ENCODE measurements at places on chromosomes 2 and 18.
A peak's percentile ranks its signal among the peaks of the same experiment; 100 is the strongest.

DNA sequence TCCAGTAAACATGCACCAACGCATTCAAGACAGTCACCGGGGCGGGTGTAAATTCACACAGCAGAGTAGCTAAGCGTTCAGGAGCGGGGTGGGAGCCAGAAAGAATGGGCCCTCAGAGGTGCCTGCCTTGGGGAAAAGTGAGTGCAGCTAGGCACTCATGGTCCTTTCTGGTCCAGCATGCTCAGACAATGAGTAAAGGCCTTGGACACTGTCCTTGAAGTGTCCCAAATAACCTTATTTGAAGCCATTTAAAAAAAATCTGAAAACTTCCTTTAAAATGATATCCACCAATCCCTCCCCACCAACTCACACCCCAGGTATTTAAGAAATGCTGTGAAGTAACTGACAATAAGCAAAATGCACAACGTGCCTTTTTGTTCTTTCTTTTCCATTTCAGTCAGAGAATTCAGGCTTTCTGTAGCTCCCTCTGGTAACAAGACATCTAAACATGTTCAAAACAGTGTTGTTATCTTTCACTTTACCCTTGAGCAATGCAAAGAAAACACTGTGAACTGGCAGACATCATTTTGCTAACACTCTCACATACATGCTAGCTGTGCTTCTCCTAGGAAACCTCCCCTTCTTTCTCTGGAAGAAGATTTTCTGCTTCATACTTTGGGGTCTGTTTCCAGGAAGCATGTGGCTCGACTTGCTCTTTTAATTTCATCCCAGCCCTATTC is 445.1 kb upstream of the SPRED2 start:
- no peak for DNase-seq

GRCh38 chr2:159903443-159904126 is 105.6 kb upstream of the CD302 start:
- no peak for DNase-seq

DNA sequence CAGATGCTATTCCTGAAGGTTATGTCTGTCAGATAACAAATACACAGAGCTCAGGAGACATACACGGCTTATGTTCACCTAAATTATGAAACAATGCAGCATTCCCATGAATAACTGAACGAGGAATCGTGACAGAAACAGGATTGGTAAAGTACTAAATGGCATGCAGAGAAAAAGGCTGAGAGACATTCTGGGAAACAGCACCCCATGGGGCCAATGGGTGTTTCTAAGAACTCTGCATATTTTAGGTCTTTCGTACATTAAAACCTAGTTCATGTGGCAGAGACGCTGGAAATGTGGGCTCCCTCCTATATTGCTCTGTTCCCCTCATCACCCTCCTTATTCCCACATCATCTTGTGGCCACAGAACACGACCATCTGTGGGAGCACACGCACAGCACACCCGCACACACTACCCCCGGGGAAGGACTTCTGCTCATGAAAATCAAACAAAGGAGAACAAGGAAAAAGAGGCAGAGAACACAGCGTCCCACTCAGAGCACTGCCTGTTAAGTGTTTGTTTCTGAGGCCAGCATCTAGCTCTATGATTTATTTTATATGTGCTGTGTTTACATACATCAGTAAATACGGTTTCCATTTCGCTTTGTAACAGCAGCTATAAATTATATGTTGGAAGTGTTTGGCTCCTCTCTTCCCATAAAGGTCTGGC is 143.6 kb downstream of the AFF3 start:
- DNase-seq = no peak

GRCh38 chr2:231167745-231168459 is 30.5 kb upstream of the ARMC9 start:
- DNase-seq = no peak

GRCh38 chr18:59742325-59743111 is 45.3 kb upstream of the CCBE1 start:
- DNase-seq = no peak

GRCh38 chr2:191462370-191462769 is 215.6 kb upstream of the NABP1 start:
- DNase-seq = no peak

DNA sequence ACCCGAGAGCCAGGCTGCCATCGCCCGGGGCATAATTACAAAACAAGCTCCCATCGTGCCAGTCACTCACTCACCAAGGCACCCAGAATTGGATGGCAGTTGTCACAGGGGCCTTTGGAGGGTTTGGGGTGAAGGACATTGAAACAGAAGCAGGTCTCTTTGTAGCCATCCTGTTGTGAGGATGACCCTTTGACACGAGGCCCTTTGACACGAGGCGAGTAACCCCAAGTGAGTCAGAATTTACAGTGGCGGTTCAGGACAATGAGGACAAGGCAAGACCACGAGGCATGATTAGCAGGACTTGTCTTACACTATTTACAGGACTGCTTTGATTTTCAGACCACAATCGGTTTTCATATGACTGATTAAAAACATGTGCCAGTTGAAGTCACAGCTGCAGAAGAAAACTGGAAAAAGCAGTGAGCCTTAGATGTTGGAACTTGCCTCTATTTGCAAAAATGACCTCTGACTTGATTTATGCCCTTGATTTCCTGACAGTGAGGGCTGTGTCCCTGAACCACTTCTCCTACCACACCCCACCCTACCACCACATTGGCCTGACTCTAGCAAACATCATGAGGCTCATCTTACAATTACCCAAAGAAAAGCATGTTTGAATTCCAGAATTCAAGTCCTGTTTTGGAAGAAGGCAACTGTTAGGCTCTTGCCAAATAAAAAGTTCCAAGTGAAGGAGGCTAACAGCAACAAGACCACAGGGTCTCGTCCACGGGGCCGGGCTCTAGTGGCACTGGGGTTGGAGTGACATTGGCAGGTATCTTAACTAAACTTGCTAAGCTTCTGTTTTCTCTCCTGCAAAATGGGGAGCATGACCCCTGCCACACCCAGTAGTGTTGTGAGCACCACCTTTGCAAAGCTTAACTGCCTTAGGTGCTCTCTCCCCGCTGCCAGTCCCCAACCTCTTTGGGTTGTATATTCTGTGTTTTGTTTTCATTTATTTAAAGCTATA is 64.4 kb upstream of the FOSL2 start:
- DNase-seq = no peak

- no peak for DNase-seq
Measured at GRCh38 chr2:46970334-46971288, 55.0 kb upstream of the MCFD2 start.

- DNase-seq = no peak
Measured at GRCh38 chr2:4047961-4048891, 344.9 kb downstream of the DCDC2C start.

GRCh38 chr18:60172030-60172429 is 200.5 kb downstream of the MC4R start:
- DNase-seq = no peak

DNA sequence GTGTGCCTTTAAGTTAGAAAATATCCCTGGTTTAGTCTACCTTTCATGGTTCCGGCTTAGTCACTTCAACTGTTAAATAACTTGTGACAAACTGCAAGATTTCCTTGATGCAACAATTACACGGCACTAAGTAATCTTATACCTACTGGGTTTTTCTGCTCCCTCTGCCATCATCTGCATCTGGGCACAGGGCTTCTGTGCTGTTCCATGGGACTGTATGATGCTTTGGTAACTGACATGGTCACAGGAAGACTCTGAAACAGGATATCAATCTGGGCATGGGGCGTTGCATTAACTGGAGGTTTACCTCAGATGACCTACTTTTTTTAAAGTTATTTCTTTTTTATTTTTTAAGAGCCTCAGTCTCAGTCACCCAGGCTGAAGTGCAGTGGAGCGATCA is 365.4 kb downstream of the SS18 start:
- no peak for DNase-seq

- no peak for DNase-seq
Measured at GRCh38 chr2:41967476-41968181, 80.2 kb upstream of the PKDCC start.

DNA sequence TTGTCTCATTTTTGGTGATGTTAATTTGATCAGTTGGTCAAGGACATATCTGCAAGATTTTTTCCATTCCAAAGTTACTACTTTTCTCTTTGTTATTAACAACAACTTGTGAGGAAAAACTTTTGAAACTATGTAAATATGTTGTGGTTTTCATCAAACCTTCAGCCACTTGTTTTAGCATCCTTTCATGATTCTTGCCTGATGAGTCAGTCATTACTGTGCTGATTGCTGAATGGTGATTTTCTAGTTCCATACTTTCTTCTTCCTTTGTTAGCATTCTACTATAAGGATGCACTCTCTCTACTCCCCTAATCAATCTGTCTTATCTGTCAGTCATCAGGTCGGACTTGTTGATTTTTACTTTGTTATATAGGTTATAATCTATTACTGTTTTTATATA is 10.9 kb downstream of the TMEM87B start:
- no peak for DNase-seq

- no peak for DNase-seq
Measured at GRCh38 chr2:236257136-236257535, 7.1 kb downstream of the ASB18 start.

GRCh38 chr2:164430166-164430783 is 191.0 kb downstream of the GRB14 start:
- DNase-seq = peak; percentile 54

GRCh38 chr18:48479531-48479930 is 59.3 kb upstream of the CTIF start:
- DNase-seq = no peak

- DNase-seq = no peak
Measured at GRCh38 chr2:137091704-137092103, 326.4 kb downstream of the THSD7B start.

DNA sequence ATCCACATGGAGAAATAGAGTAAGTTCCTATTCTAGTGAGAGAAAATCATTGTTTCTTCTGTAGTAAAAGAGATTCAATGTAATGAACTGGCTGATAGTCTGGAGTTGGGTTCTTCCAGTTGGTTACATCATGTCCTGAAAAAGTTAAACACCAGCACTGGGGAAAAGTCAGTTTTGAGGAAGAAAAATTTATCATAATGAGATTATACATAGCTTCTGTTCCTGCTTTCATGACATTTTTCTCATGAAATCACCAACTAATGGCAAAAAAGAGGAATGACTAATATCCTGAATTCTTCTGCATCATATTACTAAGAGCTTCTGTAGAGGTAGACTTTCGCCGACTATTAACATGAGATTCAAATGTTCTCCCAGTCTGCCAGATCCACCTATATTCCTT is 69.2 kb upstream of the SLC9A2 start:
- no peak for DNase-seq

DNA sequence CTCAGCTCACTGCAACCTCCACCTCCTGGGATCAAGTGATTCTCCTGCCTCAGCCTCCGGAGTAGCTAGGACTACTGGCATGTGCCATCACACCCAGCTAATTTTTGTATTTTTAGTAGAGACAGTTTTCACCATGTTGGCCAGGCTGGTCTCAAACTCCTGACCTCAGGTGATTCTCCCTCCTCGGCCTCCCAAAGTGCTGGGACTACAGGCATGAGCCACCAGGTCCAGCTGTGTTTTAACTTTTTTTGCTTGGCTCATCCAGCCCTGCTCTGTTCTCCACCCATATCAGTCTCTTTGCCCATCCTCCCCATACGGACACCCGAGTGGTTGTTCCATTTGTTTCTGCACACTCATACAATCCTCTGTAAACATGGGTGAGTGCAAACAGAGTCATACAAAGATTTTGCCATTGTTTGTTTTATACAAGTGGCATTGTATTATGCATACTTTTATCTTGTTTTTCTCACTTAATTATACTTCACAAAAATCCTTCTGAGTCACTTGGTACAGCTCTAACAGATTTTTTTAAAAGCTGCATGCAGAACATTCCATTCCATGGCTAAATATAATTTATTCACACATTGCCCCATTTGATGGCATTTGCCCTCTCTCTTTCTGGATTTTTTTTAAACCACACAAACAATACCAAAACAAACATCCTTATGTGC is 5.3 kb downstream of the APOB start:
- DNase-seq = no peak

DNA sequence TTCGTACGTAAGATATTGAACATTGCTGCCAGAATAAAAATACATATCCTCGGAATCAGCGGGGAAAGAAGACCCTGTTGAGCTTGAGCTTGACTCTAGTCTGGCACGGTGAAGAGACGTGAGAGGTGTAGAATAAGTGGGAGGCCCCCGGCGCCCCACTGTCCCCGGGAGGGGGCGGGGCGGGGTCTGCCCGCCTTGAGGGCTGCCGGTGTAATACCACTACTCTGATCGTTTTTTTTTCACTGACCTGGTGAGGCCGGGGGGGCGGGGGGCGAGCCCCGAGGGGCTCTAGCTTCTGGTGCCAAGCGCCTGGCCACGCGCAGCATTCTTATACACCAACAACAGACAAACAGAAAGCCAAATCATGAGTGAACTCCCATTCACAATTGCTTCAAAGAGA is 324.0 kb upstream of the REG3G start:
- no peak for DNase-seq

DNA sequence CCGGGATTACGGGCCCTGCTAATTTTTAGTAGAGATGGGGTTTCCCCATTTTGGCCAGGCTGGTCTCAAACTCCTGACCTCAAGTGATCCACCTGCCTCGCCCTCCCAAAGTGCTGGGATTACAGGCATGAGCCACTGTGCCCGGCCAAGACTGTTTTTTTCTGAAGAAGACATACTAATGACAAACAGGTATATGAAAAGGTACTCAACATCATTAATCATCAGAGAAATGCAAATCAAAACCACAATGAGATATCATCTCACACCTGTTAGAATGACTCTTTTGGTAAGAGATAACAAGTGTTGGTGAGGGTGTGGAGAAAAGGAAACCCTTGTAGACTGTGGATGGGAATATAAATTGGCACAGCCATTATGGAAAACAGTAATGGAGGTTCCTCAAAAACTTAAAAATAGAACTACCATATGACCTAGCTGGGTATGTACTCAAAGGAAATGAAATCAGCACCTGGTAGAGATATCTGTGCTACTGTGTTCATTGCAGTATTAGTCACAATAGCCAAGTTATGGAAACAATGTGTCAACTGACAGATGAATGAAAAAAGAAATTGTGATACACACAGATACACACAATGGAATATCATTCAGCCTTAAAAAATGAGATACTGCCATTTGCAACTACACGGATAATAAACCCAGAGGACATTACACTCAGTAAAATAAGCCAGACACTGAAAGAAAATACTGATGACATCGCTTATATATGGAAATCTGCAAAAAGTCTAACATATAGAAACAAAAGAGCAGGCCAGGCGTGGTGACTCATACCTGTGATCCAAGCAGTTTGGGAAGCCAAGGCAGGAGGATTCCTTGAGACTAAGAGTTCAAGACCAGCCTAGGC is 20.8 kb downstream of the SOS1 start:
- DNase-seq = no peak

- DNase-seq = no peak
Measured at GRCh38 chr2:58158481-58158880, 82.6 kb downstream of the FANCL start.

DNA sequence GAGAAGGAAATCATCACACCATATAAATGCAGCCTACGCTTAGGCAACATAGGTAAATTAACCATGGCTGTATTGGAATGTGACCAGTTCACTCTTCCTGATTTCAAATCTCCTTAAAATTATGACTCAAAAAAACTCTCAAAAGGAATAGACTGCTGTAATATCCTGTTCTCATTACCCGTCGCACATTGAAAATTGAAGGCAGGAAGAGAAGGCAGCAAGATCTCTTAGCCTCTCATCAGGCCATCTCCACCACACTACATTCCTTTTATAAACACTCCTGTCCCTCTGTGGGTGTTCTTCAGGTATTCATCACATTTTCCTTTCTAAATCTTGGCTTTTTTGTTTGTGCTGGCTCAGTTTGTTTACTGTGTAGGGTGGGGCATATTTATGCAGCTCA is 83.2 kb downstream of the PPP1R1C start:
- no peak for DNase-seq

- DNase-seq = no peak
Measured at GRCh38 chr2:135840601-135841000, 3.6 kb upstream of the LCT start.

Measured in putamen (tissue), 1 donor.